ENCODE measurements at places on chromosomes 5 and 9. TPM values are rescaled to one million over a fixed set of nuclear protein-coding genes. Genes with fewer than 3 reads are reported as not detected.
A peak's percentile ranks its signal among the peaks of the same experiment; 100 is the strongest.

- DNase-seq, result peak; percentile 31
These were observed 88.8 kb downstream of the PHF2 start for GRCh38 chr9:93665128-93665636.

DNA sequence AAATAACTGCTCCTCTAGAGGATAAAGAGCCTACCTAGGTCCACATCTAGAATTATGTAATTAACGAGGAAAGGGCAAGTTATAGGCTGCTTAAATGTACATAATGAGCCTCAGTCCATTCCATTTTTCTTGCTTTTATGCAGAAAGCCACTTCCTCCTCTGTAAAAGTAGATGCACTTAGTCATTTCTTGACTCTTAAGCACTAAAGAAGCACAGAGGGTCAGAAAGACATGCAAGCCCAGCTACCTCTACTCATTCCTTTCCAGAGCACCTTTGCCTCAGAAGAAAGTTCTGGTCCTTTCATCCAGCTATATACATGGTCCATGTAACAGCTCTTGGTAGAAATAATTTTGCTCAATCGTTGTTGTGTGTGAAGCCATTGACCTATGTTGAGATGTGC is 308.0 kb upstream of the NREP start:
- no peak for DNase-seq

DNA sequence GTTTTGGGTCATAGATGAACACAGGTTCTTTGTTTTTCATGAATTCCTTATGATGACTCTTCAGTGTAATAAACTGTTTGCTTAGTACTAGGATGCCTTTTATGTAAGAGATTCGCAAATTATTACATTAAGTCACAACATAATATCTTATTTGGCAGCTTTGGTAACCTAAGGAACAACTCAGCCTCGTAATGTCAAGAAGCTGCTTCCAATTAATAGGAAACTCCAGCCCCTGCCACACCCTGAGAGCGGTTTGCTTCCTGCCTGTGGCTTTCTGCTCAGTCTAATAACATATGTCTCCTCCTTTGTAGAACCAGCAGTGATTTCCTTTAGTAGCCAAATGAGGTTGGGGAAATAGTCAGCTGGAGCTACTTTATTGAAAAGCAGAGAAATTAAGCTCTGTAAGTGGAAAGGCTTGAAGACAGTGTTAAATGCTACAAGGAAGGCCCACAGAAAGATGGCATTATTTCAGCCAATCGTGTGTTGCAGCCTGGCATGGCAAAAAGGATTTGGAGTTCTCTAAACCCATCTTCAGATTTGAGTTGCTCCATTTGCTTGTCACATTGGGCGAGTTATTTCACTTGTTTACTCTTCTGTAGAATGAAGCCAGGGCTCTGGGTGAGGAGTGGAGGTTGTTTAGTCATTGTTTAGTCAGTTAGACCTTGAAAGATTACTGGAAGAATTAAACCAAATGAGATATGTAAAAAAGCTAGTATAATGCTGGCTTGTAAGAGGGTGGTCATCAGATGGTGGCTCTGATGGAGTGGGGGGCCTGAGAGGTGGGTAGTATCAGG is 54.1 kb downstream of the MTAP start:
- peak; percentile 54 for DNase-seq

- no peak for DNase-seq
These were observed 377.2 kb upstream of the TNC start for GRCh38 chr9:115495052-115495635.

DNA sequence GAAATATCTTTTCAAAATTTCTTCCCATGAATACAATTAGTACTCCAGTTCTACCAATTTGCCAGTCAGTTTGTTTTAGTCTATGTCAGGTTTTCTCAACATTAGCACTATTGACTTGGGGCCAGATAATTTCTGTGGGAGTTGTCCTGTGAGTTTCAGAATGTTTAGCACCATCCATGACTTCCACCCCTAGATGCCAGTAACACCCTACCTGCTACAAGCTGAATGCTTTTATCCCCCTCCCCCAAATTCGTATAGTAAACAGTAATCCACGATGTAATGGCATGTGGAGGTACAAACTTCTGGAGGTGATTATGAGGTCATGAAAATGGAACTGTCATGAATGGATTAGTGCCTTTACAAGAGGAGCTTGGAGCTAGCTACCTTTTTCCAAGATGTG is 420.0 kb downstream of the CDH18 start:
- no peak for DNase-seq

- no peak for DNase-seq
These were observed 76.6 kb upstream of the NTRK2 start for GRCh38 chr9:84592918-84593317.

The OR1Q1 gene
- total RNA-seq, result not detected

The SNAPC4 gene
- 3.7 TPM for total RNA-seq

The CFAP90 gene
- total RNA-seq, result not detected
